A673 (cell line): ENCODE measurements at places on chromosomes 5 and 9. TPM values are rescaled to one million over a fixed set of nuclear protein-coding genes. Genes with fewer than 3 reads are reported as not detected.
A peak's percentile ranks its signal among the peaks of the same experiment; 100 is the strongest.

GRCh38 chr5:114387433-114387832 lies 25.6 kb downstream of the KCNN2 start:
- no peak for DNase-seq

GRCh38 chr5:126139773-126140172 lies 283.4 kb upstream of the GRAMD2B start:
- peak; percentile 55 for DNase-seq

DNA sequence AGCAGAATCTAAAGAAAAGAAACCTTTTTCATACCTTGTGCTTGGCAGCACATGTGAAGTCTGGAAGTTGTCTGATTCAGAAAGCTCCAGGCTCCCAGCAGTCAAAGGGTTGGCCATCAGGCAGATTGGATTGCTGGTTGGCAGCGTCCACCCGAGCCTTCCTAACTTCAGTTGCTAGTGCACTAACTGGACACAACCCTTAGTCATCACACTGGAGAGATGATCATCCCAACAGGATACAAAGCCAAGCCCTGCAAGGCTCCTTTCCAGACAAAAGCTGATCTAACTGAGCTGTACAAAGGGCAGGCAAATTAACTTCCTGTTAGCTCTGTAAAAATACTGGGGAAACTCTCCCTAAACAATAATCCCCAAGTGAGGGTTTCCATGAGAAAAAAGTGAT lies 185.6 kb downstream of the SNX18 start:
- peak; percentile 83 for DNase-seq

SYK gene
- 14.9 and 21.5 TPM in 2 replicates for total RNA-seq

ANKH gene
- total RNA-seq = 8.8 and 13.9 TPM in 2 replicates

- DNase-seq = no peak
Measured at GRCh38 chr5:78269088-78269703, 25.3 kb downstream of the AP3B1 start.

GRCh38 chr5:16455668-16456067 lies 9.9 kb downstream of the ZNF622 start:
- no peak for DNase-seq

SH2D3C gene
- not detected in 2 replicates for total RNA-seq

GRCh38 chr9:38281196-38281595 lies 111.3 kb upstream of the ALDH1B1 start:
- no peak for DNase-seq

- DNase-seq = no peak
Measured at GRCh38 chr5:2039180-2039531, 156.4 kb upstream of the IRX4 start.

DNA sequence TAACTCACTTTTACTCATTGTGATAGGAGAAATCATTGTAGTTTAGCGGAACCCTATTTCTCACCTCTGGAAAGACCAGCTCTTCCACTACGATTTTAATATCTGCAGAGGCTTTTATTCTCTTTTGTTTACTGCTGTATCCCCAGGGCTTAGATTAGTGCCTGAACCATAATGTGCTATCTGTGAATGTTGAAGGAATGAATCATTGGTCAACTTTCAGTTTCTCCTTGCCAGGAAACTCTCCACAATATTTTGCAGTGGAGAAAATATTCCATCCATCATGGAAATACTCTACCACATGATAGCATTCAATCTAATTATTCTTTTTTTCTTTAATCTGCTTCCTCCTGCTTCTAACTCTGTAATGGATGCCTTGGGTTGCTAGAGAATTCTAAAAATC lies 263.5 kb upstream of the PTPRD start:
- no peak for DNase-seq

DNA sequence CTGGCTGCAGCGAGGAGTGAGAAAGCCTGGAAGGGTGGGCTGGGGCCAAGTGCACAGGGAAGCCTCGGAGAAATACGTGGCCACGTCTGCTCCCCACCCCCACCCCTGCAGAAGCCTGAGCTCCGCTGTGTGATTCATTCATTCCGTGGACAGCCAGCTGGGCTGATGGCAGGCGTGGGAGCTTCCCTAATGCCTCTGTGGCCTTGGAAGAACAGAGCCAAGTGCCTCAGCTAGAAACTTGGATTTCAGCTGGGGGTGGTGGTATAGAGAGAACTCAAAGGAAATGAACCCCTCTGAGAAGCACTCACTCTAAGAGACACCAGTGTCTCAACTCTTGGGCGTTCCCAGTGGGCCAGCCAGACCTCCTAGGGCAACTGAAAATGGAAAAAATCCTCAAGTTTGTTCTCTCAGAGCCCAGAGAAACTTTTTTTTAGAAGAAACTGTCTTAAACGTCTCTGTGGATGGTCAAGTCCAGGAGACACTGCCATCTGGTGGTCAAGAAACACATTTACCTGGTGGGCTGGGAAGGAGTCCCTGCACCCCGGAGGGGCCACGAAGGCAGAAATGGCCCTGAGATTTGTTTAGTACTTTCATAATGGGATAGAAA lies 18.0 kb downstream of the ATOX1 start:
- peak; percentile 84 for DNase-seq

FRRS1L gene
- 0.04 and 0.41 TPM in 2 replicates for total RNA-seq

DNA sequence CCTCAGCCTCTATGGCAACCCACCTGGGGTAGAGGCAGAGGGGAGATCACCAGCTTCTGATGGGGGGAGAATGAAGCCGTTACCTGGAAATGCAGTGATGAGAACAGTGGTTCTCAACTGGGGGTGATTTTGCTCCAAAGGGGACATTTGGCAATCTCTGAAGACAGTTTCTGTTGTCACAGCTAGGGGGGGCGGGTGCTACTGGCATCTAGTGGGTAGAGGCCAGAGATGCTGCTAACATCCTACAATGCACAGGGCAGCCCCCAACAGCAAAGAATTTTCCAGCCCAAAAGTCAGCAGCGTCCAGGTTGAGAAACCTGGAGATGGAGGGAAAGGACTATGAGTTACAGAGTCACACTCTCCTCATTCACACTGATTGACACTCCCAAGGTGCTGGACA lies 84.5 kb downstream of the FGF1 start:
- peak; percentile 33 for DNase-seq

GRCh38 chr5:72486371-72486770 lies 20.8 kb downstream of the ZNF366 start:
- DNase-seq = no peak

- DNase-seq = no peak
Measured at GRCh38 chr9:108119530-108120113, 630.1 kb upstream of the KLF4 start.

STKLD1 gene
- total RNA-seq = 0.52 and 1.5 TPM in 2 replicates

STPG3 gene
- 0.35 TPM in 1 of 2 replicates, not detected in the other for total RNA-seq
